ENCODE measurements at places on chromosomes 5 and 9.

DNA sequence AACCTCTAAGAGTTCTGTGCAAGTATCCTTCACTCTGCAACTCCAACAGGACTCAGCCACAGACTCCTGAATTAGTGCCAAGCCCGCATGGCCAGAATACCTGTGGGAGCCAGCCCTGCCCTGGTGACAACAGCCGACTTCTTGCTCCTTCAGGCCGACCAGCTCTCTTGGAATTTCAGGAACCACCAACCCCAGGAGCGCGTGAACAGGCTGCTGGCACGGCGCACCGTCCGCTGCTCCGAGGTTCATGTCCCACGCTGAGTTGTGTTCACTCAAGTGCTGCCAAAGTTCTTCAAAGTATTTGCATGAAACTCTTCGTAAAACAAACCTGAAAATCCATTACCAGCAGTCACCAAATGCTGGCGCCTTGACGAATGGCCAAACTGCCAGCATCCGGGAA is 232.8 kb downstream of the NR2F1-AS1 start:
- ATAC-seq = no peak

DNA sequence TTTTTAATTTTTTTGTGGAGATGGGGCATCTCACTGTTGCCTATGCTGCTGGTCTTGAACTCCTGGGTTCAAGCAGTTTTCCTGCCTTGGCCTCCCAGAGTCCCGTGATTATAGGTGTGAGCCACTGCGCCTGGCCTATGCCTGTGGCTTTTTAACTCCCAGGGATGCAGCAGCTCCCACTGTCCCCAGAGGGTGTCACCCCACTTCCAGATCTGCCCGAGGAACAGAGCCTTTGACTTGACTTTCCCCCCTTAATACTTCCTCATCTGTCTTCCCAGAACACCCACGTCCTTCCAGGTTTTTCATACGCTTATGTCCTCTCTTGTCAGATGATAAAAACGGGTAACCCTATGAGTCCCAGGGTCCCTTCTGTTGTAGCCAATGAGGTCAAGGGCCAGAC is 7.6 kb upstream of the PRRC2B start:
- ATAC-seq = peak; percentile 20

DNA sequence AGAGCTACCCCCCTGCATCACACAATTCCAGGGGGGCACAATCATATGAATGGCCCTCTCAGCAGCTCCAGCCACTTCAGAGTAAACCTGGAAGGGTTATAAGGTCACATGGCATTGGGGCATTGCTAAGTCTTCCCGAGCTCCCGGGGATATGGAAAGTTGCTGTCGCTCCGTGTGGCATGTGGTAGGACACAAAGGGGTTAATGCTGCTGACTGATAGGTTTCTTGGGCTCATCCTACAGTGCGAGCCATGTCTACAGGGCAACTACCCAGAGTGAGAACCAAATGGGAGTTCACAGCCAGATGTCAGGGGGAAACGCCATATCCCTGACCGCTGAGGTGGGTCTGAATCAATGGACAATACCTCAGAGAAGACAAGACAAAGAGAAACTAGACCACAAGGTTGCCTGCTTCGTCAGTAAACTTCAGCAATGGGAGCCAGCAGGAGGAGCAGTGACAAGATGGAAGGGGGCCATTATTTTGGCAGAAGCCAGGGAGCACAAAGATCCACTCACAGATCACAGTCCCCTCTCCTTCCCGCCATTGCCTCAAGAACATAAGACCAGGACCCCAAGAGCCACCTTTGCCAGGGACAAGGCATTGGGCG is 52.4 kb upstream of the SHISAL2B start:
- no peak for ATAC-seq

DNA sequence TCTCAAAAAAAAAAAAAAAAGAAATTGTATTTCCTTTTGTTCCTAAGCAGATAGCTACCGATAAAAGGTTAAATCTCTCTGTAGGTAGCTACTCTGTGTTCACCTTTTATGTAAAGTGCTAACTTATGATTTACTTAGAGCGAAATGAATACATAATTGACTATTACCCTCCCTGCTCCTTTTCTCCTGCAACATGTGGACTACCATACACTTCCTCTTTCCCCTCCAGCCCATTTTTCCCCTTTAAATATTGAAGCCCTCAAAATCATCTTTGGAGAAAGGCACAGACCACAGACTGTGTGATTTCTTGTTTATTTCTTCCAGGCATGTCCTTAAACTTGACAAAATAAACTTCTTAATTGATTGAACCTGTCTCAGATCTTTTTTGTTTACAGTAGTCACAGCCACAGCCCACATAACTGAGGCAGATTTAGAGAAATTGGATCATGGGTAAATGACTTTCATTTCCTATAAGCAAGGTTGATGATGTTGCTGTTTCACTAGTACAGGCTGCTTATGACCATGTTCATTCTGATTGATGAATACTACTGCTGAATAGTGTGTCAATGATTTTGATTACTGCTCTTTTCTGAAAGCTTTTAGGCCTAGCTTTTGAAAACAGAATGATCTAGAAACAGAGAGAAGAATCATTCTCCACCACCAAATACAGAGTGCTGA is 59.2 kb downstream of the PHAX start:
- ATAC-seq = no peak

DNA sequence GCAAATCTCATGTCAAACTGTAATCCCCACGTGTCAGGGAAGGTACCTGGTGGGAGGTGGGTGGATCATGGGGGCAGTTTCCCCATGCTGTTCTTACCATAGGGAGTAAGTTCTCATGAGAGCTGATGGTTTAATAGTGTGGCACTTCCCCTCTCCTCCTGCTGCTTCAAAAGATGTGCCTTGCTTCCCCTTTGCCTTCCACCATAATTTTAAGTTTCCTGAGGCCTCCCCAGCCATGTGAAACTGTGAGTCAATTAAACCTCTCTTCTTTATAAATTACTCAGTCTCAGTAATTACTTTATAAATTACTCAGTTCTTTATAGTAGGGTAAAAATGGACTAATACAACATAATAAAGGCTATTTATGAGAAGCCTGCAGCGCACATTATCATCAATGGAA is 7.1 kb upstream of the CNTRL start:
- ATAC-seq = no peak

DNA sequence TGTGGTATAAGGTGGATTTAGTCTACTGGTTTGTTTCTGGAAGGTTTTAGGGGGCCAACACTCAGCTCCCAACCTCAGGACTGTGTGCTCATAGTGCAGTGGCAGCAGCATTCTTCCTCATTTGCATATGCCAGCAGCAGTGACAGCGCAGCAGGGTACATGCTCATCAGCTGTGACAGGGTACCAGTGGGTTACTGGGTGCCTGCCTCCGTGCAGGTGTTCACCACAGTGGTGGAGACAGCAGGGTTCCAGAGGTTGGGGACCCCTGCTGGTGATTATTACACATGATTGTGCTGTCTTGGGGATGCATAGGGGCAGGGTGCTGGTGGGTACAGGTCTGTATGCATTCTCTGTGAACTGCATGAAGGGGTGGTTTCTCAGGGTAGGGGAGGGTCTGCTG is 45.5 kb upstream of the IFNE start:
- peak; percentile 21 for ATAC-seq
